Kidney glomerular epithelial cell (primary cell): ENCODE measurements at places on chromosomes 6 and 20.

- DNase-seq = no peak
Observed at GRCh38 chr20:42130810-42131596, 512.8 kb upstream of the CHD6 start.

DNA sequence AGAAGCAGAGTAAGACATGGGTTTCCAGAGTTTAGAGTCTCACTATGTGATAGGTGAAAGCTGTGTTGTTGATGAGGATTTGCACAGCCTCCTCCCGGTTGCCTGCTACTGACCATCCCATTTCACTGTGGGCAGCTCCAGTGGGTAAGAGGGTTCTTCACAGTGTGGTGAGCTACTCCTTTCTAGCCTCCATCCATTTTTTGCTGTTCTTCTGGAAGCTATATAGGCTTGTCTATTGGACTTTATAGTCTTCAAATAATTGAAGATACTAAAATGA, 13.4 kb downstream of the UST start:
- DNase-seq = no peak

DNA sequence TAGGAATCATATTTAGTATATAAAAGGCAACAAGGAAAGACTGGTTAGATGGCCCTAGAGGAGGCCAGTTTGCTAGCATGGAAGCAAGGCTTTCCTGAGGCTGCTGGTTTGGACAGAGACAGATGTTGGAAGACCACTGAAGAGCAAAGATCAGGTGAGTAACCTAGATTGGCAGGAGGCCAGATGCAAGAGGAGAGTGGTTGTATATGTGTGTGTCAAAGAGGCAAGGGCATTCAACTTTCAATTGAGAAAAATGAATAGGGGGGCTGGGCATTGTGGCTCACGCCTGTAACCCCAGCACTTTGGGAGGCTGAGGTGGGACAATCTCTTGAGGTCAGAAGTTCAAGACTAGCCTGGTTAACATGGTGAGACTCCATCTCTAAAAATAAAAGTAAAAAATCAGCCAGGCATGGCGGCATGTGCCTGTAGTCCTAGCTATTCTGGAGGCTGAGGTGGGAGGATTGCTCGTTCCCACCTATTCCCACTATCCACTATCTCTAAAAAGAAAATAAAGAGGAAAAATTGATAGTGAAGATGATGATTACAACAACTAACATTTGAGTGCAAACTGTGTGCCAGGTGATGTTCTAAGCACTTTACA, 79.8 kb downstream of the PRDM1 start:
- peak; percentile 34 for DNase-seq

DNA sequence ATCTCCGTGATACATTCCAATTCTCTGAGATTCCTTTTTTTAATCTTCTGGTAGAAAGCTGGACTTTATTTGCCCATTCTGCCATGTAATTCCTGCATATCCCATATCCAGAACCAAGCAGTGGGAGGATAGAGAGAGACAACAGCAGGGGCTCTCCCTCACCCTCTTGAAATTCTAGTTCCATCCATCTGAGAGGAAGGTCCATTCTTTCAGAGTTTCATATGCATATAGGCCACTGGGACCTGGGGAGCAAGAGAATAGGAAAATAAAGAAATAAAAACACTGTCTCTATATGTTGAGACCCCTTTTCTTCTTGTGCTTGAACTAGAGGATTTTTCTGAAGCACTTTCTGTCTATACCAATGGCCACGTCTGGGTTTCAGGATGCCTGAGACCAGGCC, 147.9 kb upstream of the STMND1 start:
- DNase-seq = no peak

- peak; percentile 41 for DNase-seq
Observed at GRCh38 chr6:110815015-110815410, 256 bp downstream of the CDK19 start.

- no peak for DNase-seq
Observed at GRCh38 chr6:112665114-112665513, 318.0 kb downstream of the RFPL4B start.

GRCh38 chr6:25017932-25018567, 82.3 kb upstream of the RIPOR2 start:
- peak; percentile 47 for DNase-seq

DNA sequence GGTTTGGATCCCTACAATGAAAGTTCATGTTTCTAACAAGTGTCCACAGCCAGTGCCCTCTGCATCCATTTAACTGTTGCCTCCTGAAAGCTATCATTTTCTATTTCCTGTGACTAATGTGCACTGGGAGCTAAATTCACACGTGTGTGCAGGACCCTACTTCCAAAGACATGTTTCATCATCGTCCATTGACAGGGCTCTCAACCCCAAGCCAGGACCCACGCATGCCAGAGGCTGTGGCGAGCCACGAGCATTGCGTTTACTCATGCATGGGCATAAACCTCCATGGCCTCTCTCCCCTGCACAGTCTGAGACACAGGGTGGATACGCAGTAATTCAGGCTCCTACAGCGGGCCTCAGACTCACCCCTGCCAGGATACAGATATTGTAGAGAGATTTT, 153.2 kb downstream of the MAFB start:
- DNase-seq = no peak

DNA sequence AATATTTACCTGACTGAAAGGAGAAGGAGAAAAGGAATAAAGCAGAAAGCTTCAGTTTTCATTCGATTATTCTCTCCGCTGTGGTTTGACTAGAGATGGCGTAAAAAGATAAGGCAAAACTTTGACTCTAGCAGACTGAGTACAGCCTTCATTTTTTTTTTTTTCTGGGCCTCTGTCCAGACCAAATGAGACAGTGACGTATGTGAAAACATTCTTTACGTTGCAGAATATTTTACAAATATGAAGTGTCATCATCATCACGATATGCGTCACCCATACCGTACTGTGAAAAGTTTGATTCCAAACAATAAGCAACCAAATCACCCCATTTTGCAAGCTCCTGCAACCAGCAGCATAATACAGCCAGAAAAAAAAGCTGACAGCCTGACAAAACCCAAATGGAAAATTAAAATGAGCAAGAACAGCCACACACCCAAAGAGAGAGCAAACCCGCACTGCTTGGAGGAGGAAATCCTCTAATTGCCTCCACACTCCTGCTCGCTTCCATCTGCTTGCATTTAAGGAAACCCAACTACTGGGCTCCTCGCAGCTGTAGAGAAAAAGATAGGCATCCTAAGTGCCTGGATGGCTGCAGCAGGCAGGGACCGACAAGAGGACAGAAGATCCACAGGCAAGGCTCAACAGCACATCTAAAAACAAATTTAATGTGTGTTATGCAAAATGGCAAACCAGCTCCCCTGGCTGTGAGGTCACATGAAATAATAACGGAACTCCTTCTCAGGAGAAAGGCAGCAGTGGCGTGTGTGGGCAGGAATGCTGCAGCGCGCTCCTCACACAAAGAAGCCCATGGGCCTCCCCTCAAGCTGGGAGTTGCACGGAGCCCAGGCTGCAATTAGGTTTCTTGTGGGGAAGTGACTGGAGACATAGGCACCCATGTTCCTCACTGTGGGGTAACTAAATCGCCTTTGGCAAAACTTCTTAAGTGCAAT, 113.1 kb downstream of the FYN start:
- DNase-seq = no peak

DNA sequence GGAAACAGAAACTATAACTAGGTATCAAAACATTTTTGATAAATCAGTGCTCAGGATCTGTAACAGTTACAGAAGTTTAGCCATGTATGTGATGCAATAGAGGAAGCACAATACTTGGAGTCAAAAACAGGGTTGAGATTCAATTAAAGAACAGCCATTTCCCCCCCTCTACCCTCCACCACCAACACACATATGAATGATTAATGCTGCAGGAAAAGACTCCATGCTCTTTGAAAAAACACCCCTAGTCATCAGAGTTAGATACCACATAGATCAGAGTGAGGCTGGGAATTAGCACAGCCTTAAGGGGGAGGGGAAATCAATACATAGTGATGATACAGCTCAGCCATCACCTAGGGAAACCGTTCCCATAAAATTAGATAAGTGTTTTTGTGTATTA, 108.9 kb upstream of the EMILIN3 start:
- DNase-seq = peak; percentile 15

DNA sequence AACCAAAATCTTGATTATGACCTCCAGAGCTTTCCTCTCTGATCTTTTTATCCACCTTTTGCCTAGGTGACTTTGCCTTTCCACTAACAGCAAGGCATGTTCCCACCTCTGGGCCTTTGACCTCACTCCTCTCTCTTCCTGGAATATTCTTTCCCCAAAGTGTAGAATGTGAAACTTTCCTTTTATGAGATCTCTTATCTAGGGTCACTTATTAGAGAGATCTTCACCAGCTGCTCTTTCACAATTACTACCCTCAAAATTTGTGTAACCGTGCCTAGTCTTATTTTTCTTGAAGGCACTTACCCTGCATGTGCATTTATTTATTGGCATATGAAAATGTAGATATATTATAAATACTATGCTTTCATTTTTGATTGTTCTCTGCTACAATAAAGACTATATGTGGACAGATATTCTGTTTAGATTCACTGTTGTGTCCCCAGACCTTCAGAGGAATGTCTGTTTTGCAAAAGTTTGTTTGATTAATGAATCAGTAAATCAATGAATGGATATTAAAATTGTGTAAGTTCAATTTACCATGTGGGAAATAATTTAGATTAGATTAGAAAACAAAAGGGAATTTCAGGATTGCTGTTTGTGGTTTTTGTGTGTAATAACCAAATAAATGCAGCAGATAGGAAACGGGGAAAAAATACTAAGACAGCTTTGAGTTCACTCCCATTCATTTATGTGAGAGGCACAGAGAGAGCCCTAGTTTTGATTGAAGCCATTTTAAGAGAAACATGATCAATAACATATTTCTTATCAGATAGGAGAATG, 207.0 kb downstream of the ADGB start:
- no peak for DNase-seq

GRCh38 chr20:43901296-43901695, 13.4 kb upstream of the TOX2 start:
- no peak for DNase-seq

DNA sequence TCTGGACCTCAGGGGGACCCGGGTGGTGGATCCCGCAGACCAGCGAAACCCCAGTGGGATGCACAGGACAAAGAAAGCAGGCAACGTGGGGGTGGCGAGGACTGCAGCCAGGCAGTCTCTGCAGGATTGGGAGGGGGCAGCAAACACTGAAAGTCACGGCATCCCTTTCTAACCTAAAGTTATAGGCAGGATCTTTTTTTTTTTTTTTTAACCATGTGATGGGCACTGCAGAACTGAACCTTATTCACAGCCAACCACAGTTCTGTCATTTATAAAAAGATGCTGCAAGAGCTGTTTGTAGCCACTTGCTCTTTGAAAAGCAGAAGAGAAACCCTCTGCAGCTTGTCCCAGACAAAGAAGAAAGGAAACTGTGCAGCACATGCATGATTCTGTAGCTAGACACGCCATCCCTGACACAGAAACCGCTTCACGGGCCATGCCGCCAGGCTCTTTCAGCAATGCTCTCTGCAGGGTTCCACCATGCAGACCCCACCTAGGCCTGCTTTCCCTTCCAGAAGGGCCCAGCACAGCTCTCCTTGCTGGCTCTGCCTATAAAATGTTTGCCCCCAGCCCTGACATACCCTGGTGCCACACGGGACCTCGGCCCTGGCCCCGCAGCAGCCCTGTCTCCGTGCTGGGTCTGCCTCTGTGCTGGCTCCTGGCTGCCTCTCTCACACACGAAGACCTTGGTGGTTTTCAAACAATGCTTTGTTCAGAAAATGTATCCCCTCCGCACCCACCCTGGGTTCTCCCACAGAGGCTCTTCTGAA, 70.8 kb downstream of the PYGB start:
- DNase-seq = no peak

- peak; percentile 44 for DNase-seq
Observed at GRCh38 chr6:33837971-33838665, 34.3 kb upstream of the MLN start.

DNA sequence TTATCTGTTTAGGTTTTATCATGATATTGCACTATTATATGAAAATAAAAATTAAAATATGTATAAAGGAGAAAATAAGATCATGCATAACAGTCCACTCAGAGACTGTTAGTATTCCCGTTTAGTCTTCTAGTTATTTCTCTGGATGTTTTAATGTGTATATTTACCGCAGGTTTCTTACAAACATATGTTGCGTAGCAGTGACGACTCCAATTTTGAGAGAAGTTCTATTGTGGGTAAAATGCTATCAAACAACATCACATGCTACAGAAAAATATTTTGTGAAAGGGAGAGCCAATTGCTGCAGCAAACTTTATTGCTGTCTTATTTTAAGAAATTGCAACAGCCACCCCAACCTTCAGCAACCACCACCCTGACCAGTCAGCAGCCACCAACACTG, 72.4 kb upstream of the NXT1 start:
- DNase-seq = no peak

DNA sequence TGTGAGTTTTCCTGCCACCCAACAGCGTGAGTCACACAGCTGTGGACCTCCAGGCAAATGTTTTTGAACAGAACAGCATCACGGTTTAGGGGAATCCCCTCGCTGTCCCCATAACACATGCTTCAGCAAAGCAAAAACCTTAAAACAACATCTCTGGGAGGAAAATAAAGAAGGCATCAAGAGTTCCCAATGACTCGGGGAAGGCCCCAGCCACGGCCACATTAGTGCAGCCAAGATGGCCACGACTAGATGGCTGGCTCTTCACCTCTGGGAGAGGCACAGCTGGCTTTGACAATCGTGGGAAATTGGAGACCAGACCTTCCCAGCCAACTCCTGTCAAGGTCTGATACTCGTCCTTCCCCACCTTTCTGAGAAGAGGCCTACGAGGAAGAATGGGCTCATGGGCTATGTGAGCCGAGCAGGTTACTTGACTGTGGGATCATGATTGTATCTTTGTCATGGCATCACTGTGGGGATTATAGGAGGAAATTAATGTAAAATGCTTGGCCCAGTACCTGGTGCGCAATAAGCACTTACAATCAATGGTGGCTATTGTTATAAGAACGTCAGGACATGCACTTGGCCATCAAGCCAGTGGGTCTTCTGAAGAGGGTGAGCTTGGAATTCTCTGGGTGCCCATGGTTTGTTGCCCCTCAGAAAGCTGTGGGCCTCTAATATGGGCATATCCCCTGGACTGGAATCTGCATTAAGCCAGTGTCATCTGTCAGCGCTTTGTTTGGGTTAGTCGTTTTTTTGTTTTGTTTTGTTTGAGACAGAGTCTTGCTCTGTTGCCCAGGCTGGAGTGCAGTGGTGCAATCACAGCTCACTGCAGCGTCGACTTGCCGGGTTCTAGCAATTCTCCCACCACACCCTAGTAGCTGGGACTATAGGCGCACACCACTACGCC, 43.6 kb downstream of the FGD2 start:
- peak; percentile 66 for DNase-seq

DNA sequence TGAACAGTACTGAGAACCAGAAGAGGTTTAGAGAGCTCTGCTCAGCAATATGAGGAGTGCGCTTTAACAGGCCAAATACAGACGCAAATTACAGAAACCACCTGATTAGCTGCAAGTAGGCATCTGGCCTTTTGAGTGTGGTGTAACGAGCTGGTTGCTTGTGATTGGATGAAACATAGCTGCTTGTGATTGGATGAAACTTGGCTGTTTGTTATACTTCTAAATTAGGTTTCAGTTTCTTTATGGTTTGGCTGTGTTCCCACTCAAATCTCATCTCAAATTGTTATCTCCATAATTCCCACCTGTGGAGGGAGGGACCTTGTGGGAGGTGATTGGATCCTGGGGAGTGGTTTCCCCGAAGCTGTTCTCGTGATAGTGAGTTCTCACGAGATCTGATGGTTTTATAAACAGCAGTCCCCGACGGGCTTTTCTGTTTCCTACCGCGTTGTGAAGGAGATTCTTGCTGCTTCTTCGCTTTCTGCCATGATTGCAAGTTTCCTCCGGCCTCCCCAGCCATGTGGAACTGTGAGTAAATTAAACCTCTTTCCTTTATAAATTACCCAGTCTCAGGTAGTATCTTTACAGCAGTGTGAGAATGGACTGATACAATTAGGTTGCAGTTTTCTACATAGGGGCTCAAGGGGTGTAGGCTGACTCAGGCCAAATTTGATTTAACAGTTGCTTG, 655.9 kb upstream of the MAN1A1 start:
- no peak for DNase-seq
